Fibroblast of villous mesenchyme (primary cell): ENCODE measurements at places on chromosomes 11 and 22. TPM values are rescaled to one million over a fixed set of nuclear protein-coding genes. Genes with fewer than 3 reads are reported as not detected.

DNA sequence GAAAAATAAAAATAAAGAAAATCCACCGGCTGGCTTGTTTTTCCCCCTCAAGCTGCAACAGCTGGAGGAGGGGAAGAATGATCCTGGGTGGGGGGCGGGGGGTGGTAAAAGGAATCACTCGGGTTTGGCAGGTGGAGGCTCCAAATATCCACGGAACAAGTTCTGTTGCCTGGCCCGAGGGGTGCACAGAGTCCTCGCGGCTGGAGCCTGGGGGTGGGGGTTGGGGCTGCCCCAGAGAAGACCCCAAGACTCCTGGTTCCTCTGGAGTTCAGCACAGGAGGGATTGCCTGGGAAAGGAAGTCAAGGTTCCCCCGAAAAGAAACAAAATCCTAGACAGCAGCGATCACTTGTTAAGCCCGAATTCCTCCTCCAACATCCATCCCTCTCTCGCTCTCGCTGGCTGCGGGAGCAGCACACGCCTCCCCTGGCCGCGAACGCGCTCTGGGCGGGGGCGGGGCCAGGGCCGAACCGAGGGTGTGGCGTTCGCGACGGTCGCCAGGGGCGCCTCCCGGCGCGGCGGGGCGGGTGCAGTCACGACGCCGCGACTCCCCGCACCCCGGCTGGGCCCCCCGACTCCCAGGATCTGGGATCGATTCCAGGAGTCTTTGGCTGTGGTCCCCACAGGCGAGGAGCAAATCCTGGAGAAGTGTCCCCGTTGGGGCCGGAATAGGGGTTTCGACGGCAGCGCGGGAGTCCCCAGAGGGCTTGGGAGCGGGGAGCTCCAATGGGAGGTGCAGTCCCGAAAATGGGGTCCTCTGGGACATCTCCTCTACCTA is at the start of gene KCNA4:
Gene KCNA4 (minus strand): TSS at position 443 of the 776 bp plus-strand sequence. CDS start 4,352 bp downstream, outside the sequence.
- no peak for DNase-seq

GRCh38 chr11:47186076-47186699 is at the start of gene PACSIN3:
TSS of gene PACSIN3 (minus strand) at chr11:47186434. CDS start at chr11:47182727, 3,707 bp downstream.
- peak; percentile 52 for DNase-seq

DNA sequence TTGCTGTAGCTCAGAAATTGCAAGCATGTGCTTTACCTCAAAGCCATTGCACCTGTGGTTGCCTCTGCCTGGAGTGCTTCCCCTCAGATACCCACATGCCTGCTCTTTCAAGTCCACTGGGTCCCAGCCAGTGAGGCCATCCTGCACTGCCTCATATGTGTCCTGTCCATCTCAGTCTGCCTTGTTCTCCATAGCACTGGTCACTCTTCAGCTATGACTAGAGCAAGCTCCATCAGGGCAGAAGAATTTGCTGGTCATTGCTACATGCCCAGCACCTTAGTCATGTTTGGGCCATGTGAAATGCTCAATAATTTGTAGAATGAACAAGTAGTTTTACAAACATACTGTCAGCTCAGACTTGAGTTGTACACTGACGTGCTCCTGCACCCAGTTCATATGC is 64.4 kb upstream of the HORMAD2 start:
- DNase-seq = no peak

GRCh38 chr22:29115682-29116288 is 43.0 kb downstream of the KREMEN1 start:
- peak; percentile 46 for DNase-seq

GRCh38 chr11:112759418-112759817 is 201.8 kb upstream of the NCAM1 start:
- no peak for DNase-seq

- peak; percentile 68 for DNase-seq
Measured at GRCh38 chr11:116970485-116971292, 127.5 kb downstream of the SIK3 start.

GRCh38 chr11:58497951-58498350 is 10.0 kb downstream of the OR5B21 start:
- DNase-seq = no peak

GRCh38 chr11:70887542-70887827 is 364.9 kb downstream of the SHANK2 start:
- DNase-seq = no peak

DNA sequence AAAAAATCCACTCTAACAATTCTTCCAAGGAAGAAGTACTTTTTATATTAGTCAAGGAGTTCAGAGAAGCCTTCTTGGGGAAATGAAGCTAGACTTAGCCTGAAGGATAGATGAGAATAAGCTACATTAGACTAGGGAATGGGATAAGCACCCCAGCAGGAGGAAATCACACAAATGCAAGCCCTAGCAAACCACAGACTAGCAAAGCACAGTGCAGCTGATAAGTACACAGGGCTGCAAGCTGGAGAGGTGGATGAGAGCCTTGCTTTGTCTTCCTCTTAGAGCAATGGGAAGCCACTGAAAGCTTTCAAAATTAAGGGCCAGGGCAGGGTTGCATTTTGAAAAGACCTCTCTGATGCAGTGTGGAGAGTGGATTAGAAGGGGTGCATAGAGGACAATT is 946.2 kb downstream of the LRRC4C start:
- no peak for DNase-seq

GRCh38 chr22:19457828-19458428 is 10.4 kb upstream of the C22orf39 start:
- no peak for DNase-seq

DNA sequence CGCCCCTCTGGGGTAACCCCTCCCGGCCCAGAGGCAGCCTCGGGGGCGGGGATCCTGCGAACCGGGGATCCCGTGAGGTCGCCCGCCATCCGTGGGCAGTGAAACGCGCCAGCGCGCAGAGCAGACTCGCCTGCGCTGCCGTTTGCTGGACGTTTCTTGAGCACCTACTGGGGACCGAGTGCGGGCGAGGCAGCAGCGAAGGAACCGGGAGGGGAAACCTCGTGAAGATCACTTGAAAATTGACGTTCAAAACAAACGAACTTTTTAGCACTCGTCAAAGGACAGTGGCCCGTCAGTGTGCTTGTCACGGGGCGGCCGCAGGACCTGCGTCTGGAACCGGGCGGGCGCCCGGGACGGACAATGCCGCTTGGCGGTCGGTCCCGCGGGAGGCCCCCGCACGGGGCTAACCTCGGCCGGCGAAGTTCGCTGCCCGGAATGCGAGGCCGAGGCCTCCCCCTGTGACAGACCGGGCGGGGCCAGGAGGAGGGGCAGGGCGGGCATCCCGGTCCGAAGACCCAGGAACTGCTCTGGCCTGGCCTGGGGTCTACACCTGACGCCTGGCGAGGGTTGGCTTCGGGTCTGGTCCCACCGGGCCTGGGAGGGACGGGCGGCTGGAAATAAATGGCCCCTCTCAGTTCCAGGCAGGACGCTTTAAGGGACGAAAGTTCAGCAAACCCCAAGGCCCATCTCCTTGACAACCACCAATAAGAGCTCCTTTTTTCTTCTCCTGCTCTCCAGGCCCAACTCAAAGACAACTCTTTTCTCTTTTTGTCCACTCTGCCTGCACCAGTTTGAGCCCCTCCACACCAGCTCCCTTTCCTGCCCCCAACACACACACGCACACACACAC is 723 bp upstream of the SCUBE1 start:
- no peak for DNase-seq

DNA sequence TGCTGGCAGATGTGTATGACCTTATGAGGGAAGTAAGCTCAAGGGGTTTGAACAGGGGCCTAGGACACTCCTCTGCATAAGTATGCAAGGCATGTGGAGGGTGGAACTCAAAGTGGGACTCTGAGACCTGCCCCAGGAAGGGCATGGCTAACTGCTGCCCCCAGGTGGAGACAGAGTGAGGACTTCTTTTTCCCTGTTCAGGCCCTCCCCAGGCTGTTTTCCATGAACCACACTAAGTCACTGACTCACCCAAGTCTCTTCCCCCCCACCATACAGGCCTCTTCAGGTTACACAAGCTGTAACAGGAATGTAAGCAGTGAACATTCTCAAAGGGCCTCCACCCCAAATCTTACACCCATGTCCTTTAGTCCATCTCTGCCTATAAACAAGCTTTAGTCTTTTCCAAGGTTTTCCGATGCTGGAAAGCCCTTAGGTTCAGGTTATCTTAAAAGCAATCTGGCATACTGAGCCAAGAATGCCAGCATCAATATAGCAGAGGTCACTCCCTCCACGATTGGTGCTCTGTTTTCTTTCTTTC is 13.1 kb downstream of the EEF1G start:
- peak; percentile 99 for DNase-seq

DNA sequence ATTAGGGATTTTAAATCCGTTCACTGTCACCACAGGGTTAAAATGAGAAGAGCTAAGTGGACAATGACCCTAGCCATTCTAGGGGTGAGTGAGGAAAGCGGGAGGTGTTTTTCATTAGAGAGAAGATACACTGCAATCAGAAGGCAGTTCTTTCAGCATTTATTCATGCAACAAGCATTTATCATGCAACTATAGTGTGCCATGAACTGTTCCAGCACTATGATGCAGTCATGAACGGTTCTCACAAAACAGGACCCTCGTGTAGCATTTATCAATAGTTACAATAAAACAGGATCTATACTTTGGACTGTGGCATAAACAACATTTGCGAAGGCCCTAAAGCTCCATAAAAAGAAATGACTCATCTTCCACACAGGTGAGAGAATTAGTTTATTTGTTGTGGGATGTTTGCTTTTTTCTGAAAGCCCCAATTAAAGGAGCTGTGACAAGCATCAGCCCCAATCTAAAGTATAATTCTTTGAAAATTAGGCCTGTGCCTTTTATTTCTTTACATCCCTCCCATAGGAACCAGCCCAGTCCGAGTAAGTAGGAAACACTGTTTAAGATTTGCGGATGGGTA is 51.5 kb downstream of the PAMR1 start:
- no peak for DNase-seq

DNA sequence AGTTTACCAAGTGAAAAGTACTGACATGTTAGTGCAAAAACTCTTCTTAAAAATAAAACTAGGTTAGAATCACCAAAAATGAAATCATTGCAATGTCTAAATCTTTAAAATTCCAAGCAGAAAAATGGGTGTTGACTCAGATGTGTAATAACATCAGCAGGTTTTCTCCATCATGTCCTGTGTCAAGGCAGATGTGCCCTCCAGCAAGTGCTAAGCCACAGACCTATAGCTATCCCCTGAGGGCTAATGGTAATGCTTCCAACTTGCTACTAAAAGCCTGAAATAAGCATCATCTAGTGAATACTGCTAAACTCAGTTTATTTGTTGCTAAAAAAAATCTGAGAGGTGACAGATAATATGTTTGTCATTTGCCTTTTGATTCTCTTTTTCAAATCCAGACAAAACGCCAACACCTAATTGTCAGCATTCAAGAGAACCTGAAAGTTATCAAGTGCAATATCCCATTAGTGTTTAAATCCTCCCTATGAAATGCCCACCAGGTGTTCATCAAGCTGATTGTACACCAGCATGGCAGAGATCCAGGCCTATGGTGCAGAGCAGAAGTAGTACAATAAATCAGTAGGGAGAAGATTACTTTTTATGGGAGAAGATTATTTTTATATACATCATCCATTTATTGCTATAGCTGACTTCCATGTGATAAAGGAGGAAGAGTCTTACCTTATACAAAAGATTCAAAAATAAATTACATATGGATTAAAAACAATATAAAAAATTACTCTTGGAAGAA is 55.1 kb upstream of the SYT9 start:
- DNase-seq = no peak

DNA sequence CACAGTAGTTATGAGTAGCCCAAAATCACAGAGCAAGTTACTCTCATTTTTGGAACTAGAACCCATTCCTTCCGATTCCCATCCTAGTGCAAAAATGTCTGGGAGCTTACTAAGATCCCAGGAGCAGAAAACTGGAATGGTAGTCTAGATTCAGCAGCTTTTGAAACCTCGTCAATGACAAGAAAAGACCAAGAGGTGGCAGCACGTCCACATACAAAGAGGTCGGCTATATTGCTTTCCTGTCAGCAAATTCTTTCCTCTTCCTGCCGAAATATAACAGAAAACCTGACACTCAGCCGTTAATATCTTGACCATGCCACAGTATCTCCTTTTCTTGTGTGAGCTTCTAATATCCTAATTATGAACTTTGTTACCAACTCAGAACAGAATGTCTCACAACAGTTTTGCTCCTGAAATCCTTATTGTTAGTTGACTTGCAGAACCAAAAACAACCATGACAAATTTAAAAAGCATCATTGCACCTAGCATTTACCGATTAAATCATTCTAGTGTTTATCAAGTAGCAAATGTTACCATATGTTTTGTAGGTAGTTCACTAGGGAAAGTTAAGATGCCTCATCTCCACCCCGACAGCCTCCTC is 92.8 kb upstream of the OR9G4 start:
- DNase-seq = peak; percentile 56

DNA sequence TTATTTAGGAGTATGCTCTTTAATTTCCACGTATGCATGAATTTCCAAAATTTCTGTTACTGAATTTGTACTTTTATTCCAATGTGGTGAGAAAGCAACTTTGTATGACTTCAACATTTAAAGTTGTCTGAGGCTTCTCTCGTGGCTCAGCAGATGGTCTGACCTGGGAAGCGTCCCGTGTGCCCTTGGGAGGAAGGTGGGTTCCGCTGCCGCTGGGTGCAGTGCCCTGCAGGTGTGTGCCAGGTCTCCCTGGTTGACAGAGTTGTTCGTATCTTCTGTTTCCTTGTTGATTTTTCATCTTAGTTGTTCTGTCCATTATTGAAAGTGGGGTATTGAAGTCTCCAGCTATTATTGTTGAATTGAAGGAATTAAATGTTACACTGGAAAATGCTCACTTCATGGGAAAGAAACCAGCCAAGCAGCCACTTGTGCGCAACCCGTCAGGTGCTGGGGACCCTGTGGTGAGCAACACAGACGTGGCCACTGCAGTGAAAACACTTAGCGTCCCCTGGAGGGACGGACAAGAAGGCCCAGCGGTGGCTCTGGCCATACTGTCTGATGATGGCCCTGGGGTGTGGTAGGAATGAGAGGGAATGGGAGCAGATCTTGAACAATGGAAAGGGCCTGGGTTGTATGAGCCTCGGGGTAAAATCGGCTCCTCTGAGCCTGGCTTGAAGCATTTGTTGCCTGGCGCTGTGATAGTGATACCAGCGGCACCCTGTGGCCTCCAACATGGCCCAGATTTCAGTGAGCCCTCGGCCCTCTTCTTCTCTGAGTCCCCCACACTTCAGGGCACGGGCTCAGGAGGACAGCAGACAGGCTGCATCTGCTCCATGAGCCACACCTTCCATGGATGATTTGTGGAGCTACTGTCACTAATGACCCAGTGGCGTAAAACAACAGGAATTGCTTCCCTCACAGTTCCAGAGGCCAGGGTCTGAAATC is 31.5 kb upstream of the KRTAP5-7 start:
- no peak for DNase-seq

DNA sequence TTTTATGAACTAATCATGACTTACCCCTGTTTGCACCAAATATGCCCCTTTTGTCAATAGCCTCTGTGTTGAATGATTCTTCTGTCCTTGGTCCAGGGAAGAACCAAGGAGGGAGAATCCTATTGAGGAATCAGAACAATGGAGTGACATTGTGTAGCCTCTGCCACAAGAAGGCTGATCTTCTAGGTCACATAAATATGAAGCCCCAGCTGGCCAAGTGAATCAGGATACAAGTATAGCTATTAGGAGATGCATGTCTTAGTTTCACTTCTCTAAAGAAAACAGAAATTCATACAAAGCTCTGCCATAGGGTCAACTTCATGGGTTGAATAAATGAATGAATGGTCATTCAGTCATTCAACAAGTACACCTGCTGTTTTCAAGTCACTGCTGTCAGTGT is 118.2 kb upstream of the BLID start:
- DNase-seq = no peak

The CRYBA4 gene
- not detected in 2 replicates for total RNA-seq

The TRIM29 gene
- total RNA-seq = 0.86 and 1.3 TPM in 2 replicates

The TIMM8B gene
- 57.0 and 64.3 TPM in 2 replicates for total RNA-seq

The MYOD1 gene
- under 0.01 TPM in 1 of 2 replicates, not detected in the other for total RNA-seq

The IFITM1 gene
- 76.4 and 117 TPM in 2 replicates for total RNA-seq

The TSKU gene
- total RNA-seq = 18.6 and 20.9 TPM in 2 replicates

The PATZ1 gene
- 15.1 and 19.0 TPM in 2 replicates for total RNA-seq

The SPCS2 gene
- 14.7 and 20.3 TPM in 2 replicates for total RNA-seq

The SAA4 gene
- total RNA-seq = not detected in 2 replicates

The PATE2 gene
- total RNA-seq = 0.32 TPM in 1 of 2 replicates, not detected in the other
